ENCODE measurements at places on chromosomes 12 and 14.

- no peak for DNase-seq
Observed at GRCh38 chr12:632102-632696, 31.0 kb downstream of the NINJ2 start.

- DNase-seq, result peak; percentile 52
Observed at GRCh38 chr14:63727736-63728728, at the start of gene SGPP1. TSS of gene SGPP1 (minus strand) at chr14:63728065. CDS start at chr14:63727944, 121 bp downstream.

- DNase-seq, result no peak
Observed at GRCh38 chr14:23910101-23910875, 43.3 kb upstream of the DHRS4 start.

DNA sequence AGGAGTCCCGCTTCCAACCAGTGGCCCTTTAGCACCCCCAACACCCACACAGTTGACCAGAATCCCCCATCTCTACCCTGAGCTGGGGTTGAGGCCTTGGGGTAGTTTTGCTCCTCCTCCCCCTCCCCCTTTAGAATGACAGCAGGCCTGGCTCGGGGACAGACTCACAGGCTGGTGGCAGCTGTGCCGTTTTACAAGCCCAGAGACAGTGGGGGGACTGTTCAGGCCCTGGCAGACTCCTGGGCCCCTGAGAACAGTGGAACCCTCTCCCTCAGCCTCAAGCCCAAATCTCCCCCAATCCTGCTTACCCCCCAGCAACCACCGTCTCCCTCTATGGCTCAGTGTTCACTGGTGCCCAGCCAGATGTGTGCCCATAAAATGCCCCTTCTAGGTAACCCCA lies 10.1 kb downstream of the TMEM119 start:
- no peak for DNase-seq

GRCh38 chr12:6769666-6770065 lies 2.7 kb upstream of the LAG3 start:
- no peak for DNase-seq

DNA sequence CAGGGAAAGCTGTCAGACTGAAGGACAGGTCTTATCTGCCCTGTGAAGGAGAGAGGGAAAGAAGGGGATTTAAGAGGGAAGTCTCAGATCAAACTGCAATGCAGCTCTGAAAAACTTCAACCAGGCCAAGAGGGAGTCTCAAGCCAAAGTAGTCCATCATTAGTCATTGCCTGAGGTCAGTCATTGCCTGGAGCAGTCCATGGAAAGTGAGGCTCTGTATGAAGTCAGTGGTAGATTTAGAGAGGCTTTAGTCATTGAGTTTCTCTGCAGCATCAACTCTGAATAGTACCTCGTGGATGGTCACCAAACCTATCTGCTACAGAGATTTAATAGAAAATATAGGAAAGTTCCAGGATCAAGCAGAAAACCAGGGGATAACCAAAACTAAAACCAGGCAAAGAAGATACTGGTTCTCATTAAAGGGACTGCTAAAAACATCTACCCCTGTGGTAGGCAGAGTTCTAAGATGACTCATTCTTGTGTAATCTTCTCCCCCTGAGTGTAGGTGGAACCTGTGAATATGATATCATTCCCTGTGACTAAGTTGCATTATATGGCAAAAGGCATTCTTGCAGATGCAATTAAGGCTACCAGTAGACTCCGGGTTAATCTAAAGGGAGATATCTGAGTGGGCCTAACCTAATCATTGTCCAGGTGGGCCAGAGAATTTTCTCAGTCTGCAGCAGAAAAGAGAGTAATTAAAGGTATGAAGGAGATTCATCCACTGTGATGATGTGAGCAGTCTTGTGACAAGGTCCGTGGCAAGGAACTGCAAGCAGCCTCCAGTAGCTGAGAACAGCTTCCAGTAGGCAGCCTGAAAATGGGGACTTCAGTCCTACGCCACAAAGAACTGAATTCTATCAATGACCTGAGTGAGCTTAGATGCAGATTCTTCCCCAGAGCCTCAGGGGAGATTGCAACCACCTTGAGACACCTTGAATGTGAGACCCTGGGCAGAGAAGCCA lies 123.1 kb downstream of the GALC start:
- no peak for DNase-seq

GRCh38 chr12:52139579-52140062 lies 52.2 kb downstream of the KRT80 start:
- DNase-seq, result no peak

DNA sequence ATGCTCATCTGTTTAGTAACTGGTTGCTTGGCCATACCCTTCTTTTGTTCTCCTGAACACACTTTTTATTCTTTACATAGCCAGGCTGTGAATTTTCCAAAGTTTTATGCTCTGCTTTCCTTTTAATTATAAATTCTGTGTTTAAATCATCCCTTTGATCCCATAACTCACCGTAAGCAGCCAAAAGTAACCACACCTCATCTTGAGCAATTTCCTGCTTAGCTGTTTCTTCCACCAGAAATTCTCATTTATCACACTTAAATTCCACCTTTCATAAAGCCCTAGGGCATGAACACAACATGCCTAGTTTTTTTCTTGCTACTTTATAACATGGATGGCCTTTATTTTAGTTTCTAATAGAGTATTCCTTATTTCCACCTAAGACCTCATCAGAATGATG lies 510.7 kb downstream of the C12orf50 start:
- DNase-seq, result no peak

GRCh38 chr14:33859306-33859705 lies 91.6 kb downstream of the EGLN3 start:
- DNase-seq, result no peak

DNA sequence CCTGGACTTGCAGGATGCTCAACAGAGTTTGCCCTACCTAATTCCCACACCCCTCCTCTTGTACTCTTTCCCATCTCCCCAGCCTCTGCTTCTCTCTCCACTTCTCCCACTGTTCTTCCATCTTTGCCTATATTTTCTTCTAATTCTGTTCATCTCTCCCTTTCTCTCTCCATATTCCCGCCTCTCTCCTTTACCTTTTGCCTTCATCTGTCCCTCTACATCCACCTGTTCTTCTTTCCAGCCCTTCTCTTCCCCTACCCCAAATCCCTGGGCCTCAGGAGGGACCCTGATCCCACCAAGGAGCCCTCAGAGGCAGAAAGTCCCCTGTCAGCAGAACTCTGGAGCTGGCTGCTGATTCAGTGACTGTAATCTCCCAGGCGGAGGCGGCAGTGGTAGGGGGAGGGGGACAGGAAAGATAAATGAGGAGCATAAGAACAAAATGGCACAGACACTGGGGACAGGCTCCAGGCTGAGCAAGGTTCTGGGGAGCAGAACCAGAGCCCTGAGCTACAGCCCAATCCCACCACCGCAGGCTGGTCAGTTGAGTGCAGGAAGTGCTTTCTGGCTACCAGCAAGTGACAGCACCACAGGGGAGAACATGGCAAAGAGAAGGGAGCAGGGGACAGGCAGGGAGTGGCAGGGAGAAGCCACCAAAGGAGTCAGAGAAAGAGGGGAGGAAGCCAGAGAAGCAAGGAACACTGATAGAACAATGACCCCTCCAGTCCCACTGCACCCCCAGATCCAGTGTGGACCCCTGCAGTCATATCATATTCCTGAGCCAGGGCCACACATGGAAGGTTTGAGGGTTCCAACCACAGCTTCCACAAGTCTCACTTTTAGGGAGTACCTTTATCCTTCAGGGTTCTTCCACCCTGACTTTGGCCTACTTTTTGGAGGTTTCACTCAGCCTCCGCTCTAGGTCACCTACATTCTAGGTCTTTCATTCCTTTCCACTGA lies 27.0 kb downstream of the SMUG1 start:
- no peak for DNase-seq

GRCh38 chr14:57871459-57872080 lies 5.7 kb upstream of the SLC35F4 start:
- DNase-seq, result no peak

DNA sequence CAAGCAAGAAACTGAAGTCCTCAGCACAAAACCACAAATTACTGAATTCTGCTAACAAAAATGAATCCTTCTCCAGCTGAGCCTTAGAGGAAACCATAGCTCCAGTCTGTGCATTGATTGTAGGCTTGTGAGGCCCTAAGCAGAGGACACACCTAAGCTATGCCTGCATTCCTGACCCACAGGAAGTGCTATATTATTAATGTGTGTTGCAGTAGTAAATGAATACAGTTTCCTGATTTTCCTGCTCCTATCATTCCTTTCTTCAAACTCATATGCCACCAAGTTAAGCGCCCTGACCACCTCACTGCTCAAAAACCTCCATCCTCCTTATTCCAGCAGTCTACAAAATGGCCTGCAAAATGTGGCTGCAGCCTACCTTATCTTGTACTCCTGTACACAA lies 151.9 kb upstream of the ABCD2 start:
- DNase-seq, result no peak

DNA sequence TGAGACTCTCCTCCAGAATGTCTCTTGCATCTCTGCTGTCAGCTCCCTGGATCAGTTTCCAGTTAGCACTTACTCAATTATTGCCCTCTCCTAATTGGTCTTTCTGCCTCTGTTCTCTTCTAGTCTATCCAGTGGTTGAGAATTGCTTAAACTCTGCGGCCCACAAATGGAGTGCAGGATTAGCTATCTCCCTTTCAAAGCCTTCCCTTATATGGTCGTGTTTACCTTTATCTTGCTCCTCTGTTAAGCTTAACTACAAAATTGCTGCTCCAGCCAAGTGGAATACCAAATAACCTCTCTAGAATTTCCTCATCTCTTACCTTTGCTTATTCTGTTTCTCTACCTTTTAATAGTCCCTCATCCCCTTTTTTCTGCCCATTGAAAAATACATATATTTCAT lies 132.7 kb downstream of the NRXN3 start:
- no peak for DNase-seq

- no peak for DNase-seq
Observed at GRCh38 chr14:52977798-52978197, 26.9 kb upstream of the FERMT2 start.

- DNase-seq, result no peak
Observed at GRCh38 chr12:89750389-89751351, 42.0 kb upstream of the ATP2B1 start.

GRCh38 chr12:114710151-114710550 lies 26.2 kb upstream of the TBX3 start:
- no peak for DNase-seq

DNA sequence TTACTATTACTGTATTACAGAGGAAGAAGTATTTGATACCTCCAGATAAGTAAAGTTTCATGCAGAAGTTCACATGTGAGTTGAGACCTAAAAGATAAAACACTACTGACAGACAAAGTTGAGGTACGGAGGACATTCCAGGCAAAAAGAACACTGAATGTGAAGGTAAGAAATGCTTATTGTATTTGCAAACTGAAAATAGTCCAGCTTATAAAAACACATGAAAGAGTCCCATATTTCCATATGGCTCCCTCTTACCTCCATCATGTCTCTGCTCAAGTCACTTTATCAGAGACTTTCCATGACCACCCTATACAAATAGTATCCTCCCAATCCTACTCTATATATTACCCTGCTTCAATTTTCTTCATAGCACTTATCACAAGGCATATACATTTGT lies 35.8 kb downstream of the SENP1 start:
- DNase-seq, result no peak

DNA sequence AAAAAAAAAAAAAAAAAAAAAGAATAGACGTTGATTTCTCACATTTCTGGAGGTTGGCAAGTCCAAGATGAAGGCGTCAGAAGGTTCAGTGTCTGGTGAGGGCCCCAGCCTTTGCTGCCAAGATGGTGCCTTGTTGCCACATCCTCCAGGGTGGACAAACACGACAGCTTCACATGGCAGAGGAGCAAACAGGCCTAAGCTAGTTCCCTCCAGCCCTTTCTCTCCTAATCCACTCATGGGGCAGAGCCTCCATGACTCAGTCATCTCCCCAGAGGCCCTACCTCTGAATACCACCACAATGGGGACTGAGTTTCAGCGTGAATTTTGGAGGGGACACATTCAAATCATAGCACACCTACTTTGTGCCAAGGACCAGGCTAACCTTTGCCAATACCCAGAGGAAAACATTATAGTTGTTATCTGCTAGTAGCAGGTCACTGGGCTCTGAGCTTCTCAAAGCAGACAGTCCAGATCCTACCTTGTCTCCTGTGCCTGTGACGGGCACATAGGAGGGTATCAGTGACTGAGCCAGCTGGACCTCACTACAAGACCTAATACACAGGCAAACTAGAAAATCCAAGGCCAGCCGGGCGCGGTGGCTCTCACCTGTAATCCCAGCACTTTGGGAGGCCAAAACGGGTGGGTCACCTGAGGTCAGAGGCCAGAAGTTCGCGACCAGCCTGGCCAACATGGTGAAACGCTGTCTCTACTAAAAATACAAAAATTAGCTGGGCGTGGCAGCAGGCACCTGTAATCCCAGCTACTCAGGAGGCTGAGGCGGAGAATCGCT lies 10.5 kb upstream of the BCL11B start:
- DNase-seq, result no peak

GRCh38 chr12:63084501-63084900 lies 66.5 kb downstream of the AVPR1A start:
- no peak for DNase-seq

DNA sequence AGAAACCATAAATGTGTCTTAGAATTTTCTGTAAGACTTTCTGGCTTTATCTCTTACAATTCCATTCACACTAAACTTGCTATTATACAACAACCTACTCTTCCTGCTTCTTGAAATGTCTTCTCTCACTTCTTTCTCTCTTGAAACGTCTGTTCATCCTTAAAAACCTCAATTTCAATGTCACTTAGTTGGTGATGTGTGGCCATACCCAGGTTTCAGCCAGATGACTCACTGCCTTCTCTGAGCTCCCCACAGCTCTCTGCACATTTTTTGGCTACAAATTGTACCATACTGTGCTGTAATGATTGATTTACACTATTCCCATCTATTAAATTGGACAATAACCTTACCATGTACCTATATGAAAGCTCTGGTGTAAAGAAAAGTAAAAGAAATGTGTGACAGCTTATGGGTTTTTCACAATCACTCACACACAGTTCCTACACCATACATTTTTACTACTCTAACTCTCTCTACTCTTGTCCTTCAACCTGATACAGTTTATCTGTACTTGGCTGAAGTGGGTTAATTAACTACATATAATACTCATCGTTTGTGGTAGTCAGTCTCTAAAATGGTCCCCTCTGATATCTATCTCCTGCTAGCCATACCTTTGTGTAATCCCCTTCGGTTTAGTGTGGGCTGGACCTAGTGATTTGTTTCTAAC lies 222.1 kb downstream of the NELL2 start:
- DNase-seq, result no peak

DNA sequence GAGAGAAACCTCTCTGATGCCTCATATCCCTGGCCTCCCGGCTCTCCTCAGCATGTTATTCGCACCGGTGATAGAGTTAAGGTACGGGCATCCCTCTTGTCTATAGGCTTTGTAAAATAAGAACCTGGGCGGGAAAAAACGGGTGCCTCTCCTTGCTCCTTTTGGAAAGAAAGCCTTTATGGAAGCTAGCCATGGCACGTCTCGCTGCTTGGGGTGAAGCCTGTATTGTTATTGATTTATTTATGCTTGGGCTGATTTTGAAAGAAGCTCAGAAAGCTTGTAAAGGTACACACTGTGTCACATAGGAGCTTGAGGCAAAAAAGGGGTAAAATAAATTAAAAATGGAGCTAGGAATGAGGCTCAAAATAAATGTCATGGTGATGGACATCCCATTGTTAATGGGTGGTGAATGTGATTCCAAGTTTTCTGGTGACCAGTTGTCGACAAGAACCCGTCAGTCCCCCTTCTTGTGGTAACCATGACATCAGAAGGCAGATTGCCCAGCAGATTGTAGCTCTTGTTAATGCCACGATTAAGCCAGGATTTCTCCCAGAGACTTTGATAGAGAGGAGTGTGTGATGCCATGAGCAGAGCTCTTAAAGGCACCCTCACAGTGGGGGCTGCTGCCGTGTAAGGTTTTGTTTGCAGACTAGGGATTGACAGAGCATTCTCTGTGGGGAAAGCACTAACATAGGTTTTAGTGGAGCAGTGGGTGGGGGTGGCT lies 50.4 kb upstream of the ASPG start:
- DNase-seq, result no peak
